ENCODE measurements at places on chromosomes 12 and 14.

GRCh38 chr14:88326352-88327103 is 3.5 kb upstream of the KCNK10 start:
- DNase-seq = no peak

- DNase-seq = no peak
Measured at GRCh38 chr12:32918890-32919801, 22.6 kb upstream of the PKP2 start.

- no peak for DNase-seq
Measured at GRCh38 chr12:106885026-106885425, 70.7 kb upstream of the TMEM263 start.

DNA sequence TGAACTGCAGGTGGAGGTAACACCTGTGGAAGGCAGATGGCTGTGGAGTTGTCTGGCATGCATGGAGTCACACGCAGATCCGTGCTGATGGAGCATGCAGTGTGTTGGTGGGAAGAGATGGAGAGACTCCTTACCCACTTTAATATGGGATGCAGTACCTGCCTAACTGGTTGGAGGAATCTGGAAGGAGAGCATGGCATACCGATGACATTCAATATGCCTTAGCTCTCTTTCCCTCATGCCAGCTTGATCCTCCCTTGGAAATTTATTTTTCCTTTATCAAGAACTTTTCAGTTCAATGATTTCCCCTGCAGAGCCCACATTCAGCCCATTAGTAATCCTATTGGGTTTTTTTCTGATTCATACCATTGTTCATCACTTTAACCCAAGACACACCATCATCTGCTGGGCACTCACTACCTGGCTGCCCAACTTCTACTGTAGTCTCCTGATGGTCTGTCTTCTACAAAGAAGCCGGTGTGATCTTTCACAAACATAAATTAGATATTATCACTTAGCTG is 25.9 kb upstream of the NR2C1 start:
- no peak for DNase-seq

DNA sequence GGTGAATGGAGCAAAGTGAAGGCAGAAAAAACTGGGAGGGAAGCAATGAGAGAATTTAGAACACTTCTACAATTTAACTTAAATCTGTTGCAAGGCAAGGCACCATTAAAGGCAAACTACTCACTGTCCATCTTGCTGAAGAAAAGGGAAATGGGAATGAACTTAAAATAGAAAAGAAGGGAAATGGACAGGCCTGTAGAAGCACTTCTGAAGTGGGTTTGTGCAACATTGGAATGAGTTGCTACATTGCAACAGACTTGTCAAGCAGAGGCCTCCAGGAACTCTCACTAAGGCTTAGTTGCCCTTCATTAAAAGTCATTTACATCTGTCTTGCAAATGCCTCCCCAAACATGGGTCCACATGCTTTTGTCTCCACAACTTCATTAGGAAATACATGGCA is 13.7 kb upstream of the OR10AD1 start:
- DNase-seq = no peak

GRCh38 chr14:70726651-70727375 is 82.5 kb downstream of the MAP3K9 start:
- no peak for DNase-seq

- DNase-seq = no peak
Measured at GRCh38 chr14:68979722-68980451, 785 bp upstream of the ACTN1 start.

GRCh38 chr12:85688837-85689236 is 147.4 kb downstream of the RASSF9 start:
- DNase-seq = no peak

DNA sequence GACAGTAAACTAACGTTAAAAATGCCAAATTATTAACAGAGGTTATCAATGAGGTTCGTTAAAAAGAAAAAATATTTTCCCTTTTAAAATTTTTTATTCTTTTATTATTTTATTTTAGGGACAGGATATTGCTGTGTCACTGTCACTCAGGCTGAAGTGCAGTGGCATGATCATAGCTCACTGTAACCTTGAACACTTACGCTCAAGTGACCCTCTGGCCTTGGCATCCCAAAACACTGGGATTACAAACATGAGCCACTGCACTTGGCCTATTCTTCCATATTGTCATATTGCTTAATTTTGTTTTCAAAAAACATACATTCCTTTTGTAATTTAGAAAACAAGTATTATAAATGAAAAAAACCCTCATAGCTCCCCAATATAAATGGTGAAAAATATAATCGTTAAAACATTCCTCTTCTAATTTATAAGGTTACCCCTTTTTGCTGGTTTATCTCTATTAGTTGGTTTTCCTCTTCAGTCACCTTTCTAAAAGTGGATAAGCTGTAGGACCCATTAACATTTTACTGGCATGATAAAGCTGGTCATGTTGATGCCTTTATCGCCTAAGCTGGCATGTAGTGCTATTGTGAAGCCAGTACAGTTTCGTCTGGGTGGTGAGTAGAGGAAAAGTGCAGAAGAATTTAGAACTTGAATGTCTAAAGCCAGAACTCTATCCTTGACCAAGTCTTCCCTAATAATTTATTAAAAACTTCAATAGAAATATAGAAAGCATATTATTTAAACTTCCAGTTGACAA is 27.6 kb downstream of the PDE3A start:
- no peak for DNase-seq

- DNase-seq = no peak
Measured at GRCh38 chr14:92360651-92361370, 37.8 kb downstream of the SLC24A4 start.

DNA sequence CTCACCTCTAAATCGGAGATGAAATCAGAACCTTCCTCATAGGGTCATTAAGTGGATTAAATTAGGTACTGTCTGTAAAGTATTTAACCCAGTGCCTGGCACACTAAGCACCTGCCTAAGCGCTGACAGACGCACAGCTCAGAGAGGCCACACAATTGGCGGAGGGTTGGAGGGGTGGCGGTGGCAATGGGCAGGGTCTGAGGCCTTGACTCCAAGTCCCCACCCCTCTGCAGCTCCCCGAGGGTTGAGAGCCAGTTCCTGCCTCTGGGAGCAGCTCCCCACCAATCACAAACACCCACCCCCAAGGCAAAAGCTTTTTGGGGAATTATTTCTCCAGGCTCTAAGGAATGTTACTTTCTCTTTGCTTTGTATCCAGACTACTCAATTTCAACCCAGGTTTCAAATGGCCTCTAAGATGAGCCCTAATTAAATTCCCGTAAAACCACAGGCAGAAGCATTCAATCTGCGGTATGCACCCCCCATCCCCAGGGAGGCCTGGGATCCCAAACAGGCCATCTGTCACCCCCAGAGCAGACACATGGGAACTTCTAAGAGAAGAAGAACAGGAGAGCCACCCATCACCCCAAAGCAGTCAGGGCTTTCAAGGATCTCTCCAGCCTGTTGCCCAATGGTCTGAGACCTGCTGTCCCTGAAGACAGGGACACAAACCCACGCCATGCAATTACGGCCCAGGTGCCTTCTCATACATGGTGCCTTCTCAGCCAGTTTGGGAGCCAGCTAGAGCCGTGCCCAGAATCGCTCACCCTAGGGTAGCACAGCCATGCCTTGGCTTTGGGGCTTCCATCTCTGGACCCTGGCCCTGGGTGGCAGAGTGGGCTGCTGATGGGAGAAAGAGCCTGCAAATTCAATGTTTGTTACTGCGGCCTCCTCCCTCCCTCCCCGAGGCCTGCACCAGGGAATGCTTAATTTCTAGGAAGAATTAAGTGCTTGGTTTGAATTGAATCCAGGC is 66.1 kb downstream of the CHGA start:
- DNase-seq = no peak

GRCh38 chr14:93185349-93185720 is 218 bp downstream of the LYSET start:
- no peak for DNase-seq

GRCh38 chr14:102318781-102319276 is 717 bp upstream of the ZNF839 start:
- no peak for DNase-seq

DNA sequence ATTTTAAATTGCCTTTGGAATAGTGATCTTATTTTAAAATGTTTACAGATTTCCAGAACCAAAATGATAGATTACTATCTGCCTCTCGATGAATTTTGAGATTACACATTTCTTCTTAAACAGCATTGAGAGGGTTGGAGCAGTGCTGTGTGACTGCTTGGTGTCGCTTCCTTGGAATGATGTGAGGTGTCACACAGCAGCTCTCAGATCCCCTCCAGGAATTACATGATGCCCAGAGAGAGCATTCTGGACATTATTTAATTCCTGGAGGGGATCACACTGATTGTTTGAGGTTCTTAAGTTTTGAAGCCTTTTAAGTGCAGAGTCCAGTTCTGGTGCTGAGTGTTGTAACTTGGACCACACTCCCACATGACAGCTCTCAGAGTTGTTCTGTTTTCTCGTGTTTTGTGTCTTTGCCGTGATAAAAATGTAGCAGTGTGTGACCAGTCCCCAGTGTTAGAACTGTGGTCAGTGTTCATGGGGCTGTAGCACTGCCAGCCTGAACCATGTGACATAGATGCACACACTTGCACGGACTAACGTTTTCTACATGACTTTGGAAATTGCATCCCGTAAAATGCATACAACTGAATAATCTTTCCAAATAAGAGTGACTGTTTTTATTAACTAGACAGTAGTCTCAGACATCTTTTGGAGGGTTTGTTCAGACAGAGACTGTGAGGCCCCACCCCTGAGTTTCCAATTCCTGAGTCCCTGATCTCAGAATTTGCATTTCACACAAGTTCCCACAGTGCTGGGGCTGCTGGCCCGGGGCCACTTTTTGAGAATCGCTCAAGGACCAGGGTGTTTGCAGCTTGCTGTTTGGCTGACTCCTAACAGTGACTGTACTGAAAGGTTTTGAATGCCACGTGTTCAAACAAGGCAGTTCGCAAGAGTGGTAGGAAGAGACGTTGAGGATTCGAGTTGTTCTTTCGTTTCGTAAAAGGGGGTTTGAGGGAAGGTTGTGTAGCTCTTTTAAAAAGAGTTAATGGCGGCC is 26.0 kb downstream of the XRCC3 start:
- no peak for DNase-seq

DNA sequence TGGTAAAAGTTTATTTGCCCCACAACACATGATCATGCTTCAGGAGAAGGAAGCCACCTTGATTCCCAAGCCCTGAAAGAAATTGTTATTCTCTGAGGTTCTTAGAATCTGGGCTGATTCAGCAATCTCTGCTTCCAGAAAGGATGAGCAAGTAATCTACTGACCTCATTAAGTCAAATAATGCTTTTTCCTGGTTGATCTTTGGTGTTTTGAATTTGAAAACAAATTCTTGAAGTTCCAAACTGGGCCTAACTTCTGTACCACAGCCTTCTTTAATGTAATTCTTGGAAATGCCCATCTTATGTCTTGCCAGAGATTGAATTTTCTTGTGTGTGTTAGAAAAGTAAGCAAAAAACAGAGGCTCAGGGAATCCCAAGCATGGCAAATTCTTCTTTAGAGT is 319.2 kb upstream of the DDHD1 start:
- no peak for DNase-seq

- DNase-seq = no peak
Measured at GRCh38 chr14:97180304-97181200, 383.4 kb downstream of the VRK1 start.

GRCh38 chr12:43255522-43256111 is 296.4 kb downstream of the ADAMTS20 start:
- DNase-seq = no peak

DNA sequence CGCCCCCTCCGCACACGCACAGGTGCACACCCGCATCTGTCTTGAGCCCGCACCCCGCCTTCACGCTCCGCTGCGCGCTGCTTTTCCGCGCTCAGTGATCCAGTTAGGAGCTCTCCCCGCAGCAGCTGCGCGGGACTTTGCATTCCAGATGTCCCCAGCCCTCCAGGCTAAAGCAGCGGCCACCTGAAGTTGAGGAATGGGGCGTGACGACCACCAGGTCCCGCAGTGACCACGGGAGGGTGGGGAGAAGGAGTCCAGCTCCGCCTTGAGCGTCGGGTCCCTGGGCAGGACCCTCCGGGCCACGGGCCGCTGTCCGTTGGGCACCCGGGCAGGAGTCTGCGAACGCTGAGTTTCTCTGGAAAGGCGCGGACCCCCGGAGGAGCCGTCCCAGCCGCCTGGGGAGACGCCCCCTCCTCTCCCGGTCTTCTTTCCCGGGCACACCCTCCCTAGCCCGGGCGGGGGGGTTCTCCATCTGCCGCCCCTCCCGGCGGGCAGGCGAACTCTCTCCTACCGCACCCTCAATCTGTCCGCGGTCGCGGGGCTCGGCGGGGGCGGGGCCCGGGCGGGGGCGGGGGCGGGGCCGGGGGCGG is 334 bp upstream of the TMEM132C start:
- DNase-seq = no peak

DNA sequence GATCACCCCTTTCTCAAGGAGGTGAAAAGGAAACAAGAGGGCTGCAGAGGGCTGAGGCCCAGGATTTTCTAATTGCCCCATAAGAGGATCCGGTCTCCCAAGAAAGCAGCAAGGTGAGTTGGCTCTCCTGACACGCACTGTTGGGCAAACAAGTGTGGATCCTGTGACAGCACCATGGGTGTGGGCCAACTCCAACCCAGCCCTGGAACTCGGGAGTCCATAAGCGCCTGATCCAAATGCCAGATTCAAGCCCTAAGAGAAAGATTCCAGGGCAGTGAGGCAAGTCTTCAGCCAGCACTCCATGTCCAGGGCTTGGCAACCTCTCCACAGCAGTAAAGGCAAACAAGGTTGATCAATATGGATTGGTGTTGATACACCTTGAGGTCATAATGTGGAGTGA is 33.1 kb downstream of the KCNA5 start:
- no peak for DNase-seq

- DNase-seq = no peak
Measured at GRCh38 chr12:124653169-124653931, 85.9 kb upstream of the NCOR2 start.

GRCh38 chr12:122081083-122081696 is 2.6 kb downstream of the MLXIP start:
- DNase-seq = no peak

DNA sequence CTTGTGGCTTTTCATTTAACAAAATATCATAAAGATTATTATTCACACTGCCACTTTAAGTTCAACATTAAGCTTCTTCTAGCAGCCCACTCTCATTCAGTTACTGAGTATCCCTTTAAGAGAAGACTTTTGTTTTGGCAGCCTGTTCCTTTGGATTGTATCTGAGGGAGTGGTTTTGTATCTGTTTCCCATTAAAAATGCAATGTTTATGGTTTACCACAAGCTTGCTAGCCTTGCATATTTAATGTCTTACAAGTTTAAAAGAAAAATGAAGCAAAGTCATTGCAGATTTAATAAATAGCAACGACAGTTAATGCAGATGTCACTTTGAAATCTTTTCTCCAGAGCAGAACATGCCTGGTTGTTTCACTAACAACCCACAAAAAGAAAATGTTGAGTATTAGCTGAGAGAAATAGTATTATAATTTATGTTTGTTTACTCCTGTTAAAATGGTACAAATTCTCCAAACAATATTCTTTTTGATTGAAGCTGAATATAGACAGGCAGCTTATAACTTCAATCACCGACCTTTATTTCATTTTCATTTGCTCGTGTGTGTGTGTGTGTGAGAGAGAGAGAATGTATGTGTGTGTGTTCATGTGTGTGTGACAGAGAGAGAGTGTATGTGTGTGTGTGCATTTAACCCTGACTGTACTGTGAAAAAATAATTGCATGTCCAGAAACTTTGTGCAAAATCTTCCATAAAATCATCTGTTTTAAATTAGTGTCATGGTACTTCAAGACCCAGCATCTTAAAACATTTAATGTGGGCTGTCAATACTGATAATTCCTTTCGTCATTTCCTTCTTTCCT is 1.8 kb downstream of the DCN start:
- DNase-seq = no peak

- no peak for DNase-seq
Measured at GRCh38 chr14:73661872-73662271, 17.1 kb downstream of the DNAL1 start.
